Bone marrow (tissue), 2 donors: ENCODE measurements at places on chromosomes 12 and 14.

DNA sequence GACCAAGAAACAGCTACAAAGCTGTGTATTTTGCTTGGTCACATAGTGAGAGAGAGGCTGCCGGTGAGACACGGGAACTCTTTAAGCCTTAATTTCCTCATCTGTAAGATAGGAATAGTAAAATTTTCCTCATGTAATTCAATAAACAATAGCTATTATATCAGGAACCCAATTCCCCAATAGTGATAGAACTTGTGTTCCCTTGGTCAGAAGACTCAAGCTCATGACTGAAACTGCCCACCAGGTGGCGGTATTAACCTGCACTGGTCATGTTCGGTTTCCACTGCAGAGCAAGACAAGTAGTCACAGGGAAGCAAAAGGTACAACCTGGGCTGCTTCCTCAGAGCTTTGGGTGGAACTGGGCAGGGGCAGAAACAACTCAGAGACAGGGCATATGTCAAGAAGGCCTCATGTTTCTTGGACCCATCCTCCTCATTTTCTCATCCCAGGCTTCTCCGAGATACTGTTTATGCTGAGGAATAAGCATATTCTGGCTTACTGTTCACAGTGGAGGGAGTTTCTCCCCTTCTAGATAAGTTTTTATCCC lies 4.2 kb upstream of the AJUBA start:
- peak; percentile 74 for DNase-seq

DNA sequence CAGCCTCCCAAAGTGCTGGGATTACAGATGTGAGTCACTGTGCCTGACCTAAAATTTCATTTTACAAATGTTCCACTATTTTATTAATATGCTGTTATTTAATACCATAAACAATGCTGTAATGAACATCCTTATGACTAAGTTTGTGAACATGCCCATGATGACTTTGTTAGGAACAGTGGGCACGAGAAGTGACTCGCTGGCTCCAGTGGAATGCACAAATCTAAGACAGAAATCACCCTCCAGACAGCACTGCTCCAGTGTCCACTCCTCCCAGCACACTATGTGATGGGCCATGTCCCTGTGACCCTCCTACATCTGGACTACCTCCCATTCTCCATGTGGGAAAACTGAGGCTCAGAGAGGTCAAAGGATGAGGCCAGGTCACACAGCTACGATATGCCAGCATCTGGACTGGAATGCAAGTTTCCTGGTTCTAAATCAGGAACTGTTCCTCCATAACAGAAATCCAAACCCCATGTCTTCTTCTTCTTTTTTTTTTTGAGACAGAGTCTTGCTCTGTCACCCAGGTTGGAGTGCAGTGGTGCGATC lies 57.9 kb downstream of the GPR68 start:
- no peak for DNase-seq

GRCh38 chr12:31263661-31264060 lies 62.3 kb downstream of the SINHCAF start:
- DNase-seq, result no peak

DNA sequence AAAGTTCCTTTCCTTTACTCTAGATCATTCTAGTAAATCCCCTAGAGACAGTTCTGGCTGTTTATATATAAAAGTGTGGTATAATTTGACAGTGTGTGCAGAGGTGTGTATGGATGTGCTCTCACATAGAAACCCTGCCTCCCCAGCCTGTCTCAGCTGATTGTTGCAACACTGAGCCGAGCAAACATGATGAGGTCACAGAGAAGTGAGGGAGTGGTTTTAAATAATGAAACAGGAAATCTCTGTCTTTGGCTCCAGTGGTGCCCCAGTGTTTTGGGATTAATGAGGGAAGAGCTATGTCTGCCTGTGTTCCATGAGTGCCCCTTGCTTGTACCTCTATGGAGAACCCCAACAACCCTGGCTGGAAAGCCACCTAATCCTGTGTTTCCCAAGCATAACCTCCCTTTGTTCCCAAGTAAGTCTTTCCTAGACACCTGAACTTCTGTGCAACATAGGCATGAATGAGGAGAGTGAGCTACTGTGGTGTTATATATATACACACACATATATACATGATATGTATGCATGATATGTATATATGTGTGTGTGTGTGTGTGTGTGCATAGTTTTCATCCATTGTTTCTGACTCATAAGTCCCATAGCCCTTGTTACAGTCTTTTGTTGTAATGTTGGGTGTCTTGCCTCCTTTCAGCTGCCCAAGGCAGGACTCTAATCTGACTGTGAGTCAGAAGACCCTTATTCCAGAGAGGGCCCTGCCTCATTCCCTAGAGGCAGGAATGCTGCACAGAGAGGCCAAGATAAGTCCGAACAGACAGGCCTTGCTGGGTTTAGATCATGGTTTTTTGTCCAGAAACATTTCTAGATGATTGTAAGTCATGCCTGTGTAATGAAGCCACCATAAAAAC lies 18.0 kb downstream of the TRAF3 start:
- DNase-seq, result no peak

DNA sequence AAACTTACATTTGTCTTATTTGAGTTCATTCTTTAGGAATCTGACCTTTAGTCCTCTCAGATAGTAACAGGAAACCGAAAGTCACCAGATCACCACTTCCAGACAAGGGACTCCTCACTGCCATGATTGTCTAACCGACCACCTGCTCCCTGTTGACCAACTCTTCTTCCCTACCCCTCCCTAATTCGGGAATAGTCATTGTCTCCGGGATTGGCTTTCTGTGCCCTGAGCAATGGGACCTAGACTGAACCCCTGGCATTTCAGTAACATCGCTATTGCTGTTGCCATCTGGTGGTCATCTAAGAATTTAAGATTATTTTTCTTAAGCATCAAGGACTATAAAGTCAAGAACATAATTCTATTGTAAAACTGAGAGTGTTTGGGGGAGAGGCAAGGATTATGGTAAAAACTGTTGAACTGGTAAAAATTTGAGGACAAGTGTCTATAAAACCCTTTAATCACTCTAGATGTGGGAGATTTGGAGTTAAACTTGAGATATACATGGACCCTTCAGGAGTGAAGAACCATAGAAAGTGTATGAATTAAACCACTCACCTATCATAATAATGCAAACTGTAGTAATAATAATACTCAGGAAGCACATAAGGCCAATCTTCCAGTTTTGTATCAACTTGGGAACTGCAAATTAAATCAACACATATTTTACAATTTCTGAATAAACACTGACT lies 6.3 kb downstream of the CLEC2A start:
- DNase-seq, result peak; percentile 22

DNA sequence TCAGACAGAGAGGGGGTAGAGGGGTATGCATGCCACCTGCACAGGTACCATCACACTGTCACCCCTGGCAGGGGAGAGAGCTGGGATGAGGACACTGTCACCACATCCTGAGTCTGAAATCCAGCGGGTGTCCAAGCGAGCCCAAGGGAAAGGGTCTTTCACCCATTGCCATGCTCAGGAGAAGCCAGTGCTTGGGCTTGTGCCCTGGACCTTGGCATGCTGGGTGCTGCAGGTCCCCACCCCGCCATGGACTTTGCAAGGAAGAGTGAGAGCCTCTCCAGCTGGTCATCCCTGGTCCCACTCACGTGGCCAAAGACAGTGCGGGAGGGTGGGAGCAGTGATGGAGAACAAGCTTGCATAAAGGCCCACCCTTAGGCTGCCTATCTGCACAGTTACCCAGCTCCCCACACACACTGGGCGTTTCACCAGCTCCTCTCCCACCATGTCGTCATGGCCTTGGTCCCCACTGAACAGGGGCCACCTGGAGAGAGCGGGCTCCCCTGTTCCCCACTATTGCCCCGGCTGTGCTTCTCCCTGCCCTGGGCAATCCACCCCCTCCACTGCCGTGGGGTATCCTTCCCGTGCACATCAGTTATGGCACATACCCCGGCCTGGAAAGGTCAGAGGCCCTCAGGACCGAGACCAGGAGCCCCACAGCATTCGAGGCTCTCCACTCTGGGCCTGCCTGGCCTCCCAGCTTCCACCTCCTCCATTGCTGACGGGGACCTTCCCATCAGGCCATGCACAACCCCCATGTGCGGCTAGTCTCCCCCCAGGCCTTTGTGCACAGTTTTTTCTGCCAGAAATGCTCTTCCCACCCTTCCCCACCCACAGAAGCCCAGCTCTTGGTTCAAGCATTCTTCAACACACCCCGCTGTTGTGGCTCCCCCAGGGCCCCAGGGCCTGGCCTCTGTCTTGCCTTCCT lies 58.6 kb upstream of the BCL11B start:
- DNase-seq, result no peak

DNA sequence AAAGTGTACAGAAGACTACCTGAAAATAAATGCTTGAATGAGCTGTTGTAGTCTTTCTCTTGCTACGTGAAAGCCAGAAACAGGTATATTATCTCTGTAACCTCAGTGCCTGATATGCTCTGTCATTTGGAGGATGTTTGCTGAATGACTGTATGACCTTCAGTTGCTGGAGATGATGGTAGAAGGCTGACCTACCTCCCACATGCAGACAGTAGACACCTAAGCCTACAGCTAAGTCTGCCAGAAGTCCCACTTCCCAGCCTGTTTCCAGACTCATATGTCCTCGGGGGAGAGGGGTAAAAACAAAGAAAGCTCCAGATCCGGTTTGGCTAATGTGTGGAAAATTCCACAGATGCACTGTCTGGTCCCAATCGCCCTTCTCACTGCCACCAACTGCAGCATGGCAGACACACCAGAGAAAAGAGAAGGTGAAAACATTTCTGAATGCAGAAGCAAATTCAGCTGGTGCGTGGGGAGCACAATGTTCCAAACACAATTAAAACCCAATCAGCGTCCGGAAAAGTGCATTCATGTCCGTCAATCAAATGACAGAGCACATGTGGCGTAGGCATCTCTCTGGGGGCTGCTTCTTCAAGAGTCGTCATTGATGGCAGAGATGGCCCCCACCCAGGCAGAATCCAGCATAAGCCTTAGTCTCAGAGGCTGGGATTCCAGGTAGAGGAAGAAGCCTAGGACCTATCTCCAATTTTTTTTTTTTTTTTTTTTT lies 76.3 kb upstream of the TBX3 start:
- no peak for DNase-seq

GRCh38 chr12:105409801-105410471 lies 79.4 kb downstream of the C12orf75 start:
- no peak for DNase-seq

DNA sequence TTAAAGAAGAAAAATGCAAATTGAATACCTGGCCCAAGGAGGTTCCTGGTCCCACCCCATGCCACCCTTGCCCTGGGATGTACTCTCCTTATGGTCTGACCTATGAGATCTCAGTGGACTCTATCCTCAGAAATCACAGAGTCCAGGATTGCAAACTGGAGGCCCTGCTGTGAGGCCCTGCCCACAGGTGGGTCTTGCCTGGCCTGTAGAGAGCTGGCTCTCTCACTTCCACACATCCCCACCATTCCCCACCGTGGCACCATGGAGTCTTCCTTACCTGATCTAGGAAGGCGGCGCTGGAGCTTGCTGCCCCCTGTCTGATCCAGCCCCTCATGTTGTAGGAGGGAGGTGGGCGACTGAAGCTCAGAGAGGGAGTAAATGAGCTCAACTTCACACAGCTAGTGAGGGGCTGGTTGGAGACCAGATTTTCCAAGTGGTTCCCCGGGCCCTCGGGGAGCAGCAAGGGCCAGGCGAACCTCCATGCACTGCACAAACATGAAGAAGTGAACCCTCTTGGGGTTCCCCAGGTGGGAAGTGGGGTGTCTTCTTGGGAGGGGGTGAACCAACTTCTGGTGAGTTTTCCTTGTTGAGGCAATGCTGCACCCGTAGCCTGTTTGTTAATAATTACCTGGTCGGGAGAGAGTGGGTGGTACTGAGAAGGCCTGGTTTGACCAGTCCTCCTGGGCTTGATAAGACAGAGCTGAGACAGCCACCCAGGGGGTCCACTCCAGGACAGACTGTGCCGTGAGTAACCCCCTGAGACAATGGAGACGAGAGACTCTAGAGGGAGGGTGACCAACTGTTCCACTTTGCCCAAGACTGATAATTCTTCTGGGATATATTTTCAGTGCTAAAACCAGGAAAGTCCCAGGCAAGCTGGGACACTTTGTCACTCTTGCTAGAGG lies at the start of gene SERPINA4:
TSS of gene SERPINA4 (plus strand) at position 692 of the 905 bp plus-strand sequence. CDS start 2,041 bp downstream, outside the sequence.
- no peak for DNase-seq

DNA sequence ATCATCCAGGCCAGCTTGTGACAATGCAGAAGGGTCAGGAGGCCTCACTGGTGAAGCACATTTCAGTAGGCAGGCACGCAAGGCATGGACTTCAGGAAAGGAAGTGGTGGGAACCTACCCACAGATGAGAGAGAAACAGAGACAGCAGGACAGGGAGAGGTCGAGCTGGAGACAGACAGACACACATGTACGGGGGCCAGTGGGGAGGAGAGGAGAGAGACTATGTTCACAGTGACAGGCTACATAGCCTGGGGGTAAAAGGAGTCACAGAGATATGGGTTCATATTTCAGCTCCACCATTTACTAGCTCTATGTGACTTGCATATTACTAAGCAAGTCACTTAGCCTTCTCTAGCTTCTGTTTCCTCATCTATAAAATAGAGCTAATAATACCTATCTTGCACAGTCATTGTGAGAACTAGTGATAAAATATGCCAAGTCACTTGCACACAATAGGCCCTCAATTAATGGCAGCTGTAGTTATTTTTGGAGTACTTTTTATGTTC lies 91.1 kb upstream of the FUT8 start:
- no peak for DNase-seq

DNA sequence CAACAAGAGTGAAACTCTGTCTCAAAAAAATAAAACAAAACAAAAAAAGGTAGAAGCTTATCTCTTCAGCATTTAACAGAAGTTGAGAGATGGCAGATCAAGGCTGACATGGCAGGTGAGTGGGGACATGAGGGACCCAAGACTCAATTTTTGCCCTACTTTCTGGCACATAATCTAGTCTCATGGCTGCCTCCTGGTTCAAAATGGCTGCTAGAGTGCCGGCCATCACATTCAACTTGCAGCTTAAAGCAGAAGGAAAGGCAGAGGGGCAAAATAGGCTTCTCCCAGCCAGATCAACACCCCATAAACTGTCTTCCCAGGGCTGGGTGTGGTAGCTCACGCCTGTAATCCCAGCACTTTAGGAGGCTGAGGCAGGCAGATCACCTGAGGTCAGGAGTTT lies 784.9 kb downstream of the MED13L start:
- DNase-seq, result no peak

DNA sequence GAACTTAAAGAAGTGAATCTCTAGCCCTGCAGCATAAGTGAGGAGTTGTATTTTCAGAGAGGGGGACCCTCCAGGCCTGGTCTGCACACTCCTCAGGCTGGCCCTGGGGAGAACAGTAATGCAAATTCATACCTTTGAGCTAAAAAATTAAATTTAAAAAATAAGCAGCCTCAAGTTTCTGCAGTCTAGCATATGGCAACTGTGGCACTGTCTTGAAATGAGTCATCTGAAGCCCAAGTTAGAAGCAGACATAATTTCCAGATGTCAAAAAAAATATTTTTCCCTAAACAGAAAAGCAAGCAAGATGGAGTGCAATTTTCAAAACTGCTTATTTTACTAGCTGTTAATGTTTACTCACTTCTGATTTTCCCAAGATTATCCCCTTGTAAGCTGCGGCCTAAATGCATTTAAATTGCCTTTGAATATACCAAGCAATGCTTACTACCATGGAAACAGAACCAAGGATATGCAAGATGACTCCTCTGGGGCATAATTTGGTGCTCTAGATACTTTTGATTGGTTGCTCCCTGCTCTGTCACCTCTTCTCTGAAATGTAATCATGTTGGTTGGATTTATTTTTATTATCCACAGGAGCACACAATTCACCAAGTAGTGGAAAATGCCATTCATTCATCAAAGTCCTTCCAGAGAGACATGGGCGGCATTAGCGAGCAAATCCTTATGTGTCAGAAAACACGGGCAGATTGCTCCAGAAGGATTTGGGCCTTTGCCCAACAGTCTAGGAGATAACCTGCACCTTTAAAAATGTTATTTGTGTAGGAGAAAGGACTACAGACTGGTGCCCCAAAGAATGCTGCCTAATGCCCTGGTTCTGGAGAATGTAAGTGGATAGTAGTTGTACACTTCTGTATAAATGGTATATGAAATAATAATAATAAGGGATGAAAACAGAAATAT lies 25.0 kb upstream of the DHRS7 start:
- DNase-seq, result no peak
